ENCODE measurements at places on chromosomes 12 and 14. TPM values are rescaled to one million over a fixed set of nuclear protein-coding genes. Genes with fewer than 3 reads are reported as not detected.

- H3K27ac ChIP-seq: no peak overlapping the region
- H3K27me3 ChIP-seq: no peaks in the 10 kb centered on the region
- H3K4me3 ChIP-seq: no peak overlapping the region
- DNase-seq: no peak
Observed at GRCh38 chr14:60599727-60600126, 49.5 kb downstream of the SIX1 start.

DNA sequence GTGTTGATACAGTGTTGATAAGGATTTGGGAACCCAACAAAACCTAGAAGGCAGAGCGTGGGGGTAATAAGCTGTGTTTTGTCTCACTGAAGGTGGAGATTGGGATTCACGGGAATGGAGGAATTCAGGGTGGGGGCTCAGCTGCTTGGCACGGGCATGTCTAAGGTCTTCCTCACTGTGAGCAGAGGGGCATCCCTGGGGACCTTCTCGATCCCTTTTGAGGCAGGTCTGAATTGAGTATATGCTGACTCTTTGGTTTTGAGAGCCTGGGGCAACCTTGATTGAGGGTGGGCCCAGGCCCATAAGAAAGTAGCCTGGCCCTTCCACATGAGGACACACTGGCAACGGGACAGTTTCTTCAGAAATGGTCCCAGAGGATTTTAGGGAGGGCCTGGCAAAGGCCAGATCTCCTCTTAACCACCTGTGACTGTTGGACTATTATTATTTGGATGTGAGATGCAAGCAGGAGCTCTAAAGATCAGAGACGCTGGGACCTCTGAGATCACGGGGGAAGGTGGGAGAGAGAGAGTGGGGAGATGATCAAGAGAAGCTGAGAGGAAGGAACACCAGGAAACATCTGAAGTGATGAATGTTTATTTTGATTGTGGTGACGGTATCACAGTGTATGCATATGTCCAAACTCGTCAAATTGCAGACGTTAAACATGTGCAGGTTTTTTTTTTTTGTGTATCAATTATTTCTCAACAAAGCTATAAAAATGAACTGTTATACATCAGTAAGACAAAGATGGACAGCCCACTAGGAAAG lies 48.4 kb downstream of the SMIM41 start:
- no peaks in the 10 kb centered on the region for H3K36me3 ChIP-seq
- no peak for DNase-seq
- H3K4me3 ChIP-seq: no peak overlapping the region
- H3K27ac ChIP-seq: no peak overlapping the region
- H3K27me3 ChIP-seq: no peaks in the 10 kb centered on the region

DNA sequence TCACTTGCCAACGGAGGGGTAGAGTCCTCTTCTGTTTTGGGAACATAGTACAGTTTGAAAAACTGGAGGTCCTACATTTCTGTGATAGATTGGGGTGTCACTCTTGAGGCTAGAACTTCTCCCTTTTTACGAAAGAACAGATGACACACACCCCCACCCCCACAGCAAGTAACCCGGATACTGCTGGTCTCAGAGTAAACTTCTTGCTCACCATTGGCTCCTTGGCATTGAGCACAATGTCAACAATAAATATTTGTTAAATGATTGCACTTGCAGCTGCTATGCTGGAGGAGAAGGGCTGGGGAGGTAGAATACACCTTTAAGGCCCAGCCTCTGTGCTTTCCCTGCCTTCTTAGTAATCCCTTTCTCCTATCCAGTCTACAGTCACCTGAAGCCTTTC lies 149.8 kb downstream of the TGFB3 start:
- no peaks in the 10 kb centered on the region for H3K27me3 ChIP-seq
- no peaks in the 10 kb centered on the region for H3K36me3 ChIP-seq
- H3K4me3 ChIP-seq: no peak overlapping the region
- no peak overlapping the region for H3K27ac ChIP-seq
- DNase-seq: no peak

GRCh38 chr12:131674373-131674772 lies 36.5 kb upstream of the SFSWAP start:
- H3K36me3 ChIP-seq: no peaks in the 10 kb centered on the region
- H3K4me1 ChIP-seq: no peaks in the 10 kb centered on the region
- no peak for DNase-seq
- no peak overlapping the region for H3K4me3 ChIP-seq
- H3K27ac ChIP-seq: no peak overlapping the region

GRCh38 chr12:47184229-47184628 lies 104.5 kb upstream of the AMIGO2 start:
- no peak for DNase-seq
- H3K27me3 ChIP-seq: no peaks in the 10 kb centered on the region
- H3K27ac ChIP-seq: no peak overlapping the region
- H3K36me3 ChIP-seq: peaks cover 3% of the 10 kb centered on the region

DNA sequence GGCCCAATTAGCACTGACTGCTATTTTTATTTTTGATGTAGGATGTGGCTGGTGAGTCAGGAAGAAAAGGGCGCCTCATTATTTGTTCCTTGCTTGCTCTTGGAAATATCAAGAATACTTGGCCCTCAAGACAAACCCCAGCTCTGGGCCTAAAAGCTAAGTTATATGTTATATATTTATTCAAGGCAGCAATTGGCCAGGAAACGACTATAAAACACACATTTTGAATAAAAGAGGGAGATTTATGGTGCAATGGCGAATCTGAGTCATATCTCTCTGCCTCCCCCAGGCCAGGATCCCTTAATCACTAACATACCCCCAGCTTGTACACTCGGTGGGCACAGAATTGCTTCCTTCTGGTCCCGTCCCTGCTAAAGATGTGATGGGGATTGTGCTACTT lies 63.3 kb downstream of the TBX5 start:
- H3K27me3 ChIP-seq: no peaks in the 10 kb centered on the region
- no peak for DNase-seq
- no peak overlapping the region for H3K27ac ChIP-seq

- no peak overlapping the region for H3K4me3 ChIP-seq
- no peaks in the 10 kb centered on the region for H3K36me3 ChIP-seq
- H3K4me1 ChIP-seq: no peaks in the 10 kb centered on the region
- H3K27ac ChIP-seq: no peak overlapping the region
- DNase-seq: no peak
Observed at GRCh38 chr12:86551146-86551571, 295.0 kb upstream of the MGAT4C start.

The KRT79 gene
- not detected for total RNA-seq

The TAS2R43 gene
- total RNA-seq: 0.35 TPM

All from CD4-positive, alpha-beta memory T cell (primary cell).